ENCODE measurements at places on chromosomes 3 and 15.

GRCh38 chr15:63246691-63247469 lies 30.5 kb upstream of the APH1B start:
- peak; percentile 99 for DNase-seq

GRCh38 chr15:98113327-98113726 lies 152.8 kb downstream of the ARRDC4 start:
- no peak for DNase-seq

- no peak for DNase-seq
Observed at GRCh38 chr15:100125401-100126191, 216.2 kb downstream of the ADAMTS17 start.

DNA sequence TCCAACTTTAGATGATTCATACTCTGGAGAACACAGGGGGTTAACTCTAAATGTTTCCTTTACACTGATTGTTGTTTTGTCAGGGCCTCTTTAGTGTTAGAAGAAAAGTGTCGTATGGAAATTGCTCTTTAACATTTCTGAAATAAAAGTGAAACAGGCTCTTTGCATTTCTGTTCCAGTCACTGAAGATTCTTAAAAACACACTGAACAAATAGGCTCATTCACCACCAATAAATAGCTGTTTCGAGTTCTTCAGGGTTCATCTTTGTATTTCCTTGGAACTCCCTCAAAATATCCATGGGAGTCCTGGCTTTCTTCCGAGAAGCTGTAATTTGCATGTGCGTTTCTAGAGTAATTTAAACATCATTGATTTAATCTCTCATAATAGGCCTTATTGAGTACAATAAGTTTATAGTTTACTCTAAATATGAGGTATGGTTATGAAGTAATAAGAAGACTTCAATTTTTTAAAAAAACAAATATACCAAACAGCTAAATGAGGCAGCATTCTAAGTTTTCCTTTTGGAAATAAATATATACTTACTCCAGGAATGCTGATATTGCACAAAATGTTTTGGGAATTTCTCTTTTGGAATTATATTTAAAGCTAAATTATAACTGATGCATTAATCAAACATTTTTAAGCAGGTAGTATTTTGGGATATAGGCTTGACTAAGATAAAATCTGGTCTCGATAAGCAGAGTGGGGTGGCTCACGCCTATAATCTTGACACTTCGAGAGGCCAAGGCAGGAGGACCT lies 327.4 kb downstream of the EPHA3 start:
- DNase-seq, result no peak

DNA sequence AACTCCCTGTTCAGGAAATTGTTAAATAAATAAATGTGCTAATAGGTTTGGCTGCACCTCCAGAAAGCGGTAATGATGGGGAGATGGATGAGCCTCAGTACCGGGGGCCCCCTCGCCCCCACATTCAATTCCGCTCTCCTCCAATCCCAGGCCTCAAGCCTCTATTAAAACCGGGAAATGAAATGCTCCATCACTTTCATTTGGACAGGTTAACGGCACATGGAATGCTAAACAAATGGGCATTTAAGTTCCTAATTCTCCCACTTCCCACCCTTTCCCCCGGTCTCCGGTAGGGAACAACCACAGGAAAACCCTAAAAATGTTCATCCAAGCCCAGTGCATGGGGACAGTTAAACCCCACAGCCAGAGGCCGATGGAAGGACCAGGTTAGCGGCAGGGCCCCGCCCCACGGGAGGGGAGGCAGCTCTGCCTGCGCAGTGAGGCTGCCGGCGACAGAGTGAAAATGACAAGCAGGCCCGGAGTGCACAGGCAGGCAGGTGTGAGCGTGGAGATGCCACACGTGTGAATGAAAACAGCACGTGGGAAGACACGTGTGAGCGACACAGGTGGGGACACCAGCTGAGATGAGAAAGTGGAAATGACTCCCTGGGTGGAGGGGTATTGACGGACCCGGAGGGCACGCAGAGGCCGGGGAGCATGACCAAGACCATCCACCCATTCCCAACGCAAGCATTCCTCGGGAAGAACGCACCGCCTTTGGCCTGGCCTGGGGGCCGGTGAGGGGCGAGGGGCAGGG lies 28.1 kb downstream of the RNU5B-1 start:
- DNase-seq, result no peak

- DNase-seq, result no peak
Observed at GRCh38 chr3:57011022-57011421, 49.4 kb upstream of the SPATA12 start.

DNA sequence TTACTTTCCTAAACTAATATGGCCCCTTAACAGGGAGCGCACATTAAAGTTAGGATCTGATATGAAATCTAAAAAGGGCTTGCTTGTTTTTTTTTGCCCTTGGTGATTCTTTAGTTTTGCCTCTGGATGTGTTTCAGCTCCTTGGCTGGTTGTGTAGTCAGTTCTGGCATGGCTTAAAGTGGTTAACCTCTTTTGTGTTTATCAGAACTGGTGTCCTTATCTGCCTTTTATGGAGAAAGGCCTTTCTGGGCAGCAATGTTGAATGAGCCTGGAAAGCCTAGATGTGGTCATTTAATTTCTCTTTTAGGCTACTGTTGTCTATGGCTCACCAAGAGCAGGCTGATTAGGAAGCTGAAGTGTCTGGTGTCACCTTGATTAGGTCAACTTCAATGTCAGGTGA lies 254.5 kb upstream of the ROPN1 start:
- no peak for DNase-seq

- peak; percentile 29 for DNase-seq
Observed at GRCh38 chr3:141275973-141276372, 44.3 kb downstream of the PXYLP1 start.

GRCh38 chr3:119140466-119140865 lies 5.5 kb upstream of the TEX55 start:
- no peak for DNase-seq

GRCh38 chr3:45962033-45962432 lies 18.8 kb downstream of the CXCR6 start:
- no peak for DNase-seq

DNA sequence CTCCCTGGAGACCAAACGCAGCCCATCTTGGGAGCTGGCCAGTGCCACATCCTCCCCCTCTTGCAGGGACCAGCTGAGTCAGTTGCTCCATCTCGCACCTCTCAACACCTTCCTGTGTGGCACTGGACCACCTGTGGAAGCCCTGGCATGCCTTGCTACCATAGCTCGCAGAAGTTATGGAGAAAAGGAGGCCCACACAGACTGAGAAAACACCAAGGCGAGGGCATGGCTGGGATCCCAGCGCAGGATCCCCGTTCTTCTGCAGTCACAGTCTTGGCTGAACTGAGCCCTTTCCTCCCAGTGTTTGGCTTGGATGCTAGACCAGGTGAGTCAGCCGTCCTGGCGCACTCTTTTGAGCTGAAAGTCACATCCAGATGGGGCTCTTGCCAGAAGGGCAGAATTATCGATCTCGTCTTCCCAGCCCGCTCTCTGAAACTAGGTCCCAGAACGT lies 46.9 kb downstream of the CHRD start:
- DNase-seq, result no peak

DNA sequence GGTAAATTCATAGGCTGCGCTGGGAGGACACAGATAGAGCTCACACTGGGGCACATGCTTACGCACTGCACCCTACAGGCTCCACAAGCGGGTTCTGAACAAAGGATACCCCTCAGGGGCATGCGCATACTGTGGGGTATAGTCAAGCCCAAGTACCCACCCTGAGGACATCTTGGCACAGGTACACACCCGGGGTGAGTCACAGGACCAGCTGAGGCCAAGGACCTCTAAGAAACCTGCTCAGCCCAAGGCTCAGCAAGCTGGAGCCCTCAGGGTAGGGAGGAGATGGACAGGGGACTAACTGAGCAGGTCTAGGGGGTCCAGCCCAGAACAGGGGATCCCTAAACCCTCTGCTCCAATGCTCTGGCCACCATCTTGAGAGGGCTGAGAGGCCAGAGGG lies 3.3 kb downstream of the SHISA5 start:
- DNase-seq, result no peak

DNA sequence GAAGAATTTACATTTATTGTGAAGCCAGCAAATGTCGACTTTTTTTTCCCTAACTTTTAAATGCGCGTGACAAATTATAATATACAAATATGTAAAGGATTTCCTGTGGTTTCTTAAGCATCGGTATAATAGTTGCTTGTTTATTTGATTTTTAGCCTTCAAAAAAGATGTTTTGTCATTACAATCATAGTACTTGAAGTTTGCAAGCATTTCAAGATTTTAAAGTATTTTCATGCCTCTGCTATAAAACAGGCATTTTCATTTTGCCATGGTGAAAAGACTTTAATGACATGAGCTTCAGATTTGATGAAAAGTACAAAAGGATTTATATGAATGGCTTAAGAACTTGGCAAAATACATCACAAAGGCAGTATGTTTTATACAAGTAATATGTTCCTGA lies 9.4 kb upstream of the P2RY12 start:
- no peak for DNase-seq

DNA sequence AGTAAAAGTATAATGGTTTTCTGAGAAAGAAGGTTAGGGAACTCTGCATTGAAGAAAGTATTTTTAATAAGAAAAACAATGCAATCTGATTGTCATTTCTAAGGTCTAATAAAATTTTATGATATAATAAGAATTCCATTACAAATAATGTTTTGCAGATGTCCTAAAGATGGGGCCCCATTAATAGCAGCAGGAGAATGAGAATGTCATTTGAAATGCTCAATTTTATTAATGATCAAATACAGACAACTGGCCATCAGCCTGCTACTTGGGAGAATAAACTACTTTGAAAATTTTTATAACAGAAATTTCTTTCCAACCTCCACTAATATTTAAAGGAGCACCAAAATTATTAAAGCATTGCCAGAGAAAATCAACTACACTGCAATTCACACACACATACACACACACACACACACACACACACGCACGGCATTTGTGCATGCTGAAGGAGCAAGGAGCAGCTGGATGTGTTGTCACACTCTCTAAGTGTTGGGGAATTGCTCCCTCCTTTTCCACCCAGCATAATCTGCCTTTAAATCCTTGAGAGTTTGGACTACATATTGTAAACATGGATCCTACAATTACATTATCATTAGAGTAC lies 109.5 kb downstream of the THRB start:
- DNase-seq, result no peak

GRCh38 chr3:172918165-172918564 lies 167.6 kb downstream of the ECT2 start:
- DNase-seq, result no peak

GRCh38 chr3:86954226-86954625 lies 36.7 kb downstream of the VGLL3 start:
- DNase-seq, result no peak

DNA sequence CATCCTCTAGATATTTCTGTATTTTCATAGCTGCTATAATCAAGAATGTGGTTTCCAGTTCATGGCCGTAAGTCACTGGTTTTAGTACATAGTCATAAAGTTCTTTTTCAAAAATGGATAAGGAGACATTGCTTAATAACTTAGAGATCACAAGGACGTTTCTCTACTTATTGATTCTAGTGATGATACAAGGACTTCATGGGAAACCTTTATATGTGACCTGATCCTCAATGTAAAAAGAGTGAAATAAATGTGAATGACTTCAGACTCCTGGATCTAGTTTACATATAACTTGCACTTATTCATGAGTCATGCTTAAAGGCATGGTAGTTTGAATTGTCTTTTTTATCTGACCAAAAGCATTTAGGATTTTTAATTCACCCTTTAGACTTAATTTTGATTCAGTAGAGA lies 35.2 kb downstream of the TSC22D2 start:
- no peak for DNase-seq

- DNase-seq, result no peak
Observed at GRCh38 chr3:113829576-113830354, 8.8 kb upstream of the GRAMD1C start.

GRCh38 chr3:60594025-60594424 lies 657.2 kb downstream of the FHIT start:
- peak; percentile 25 for DNase-seq

- no peak for DNase-seq
Observed at GRCh38 chr3:53083521-53083920, 37.6 kb upstream of the SFMBT1 start.

GRCh38 chr3:12155828-12156227 lies 2.9 kb downstream of the TIMP4 start:
- DNase-seq, result no peak

DNA sequence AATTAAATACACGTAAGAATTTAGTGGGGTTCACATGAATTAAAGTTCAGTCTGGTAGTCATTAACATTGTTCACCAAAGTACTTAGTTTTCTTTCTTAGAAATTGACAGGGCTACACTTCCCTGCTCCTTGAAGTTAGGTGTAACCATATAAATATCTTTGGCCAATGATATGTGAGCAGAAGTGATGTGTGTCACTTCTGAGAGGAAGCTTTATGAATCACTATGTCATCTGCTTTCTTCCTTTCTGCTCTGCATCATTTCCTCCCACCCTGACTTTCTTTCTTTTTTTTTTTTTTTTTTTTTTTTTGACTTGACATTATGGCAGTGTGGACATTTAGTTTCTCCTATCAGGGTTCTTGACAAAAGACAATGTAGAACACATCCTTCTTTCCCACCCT lies 156.2 kb upstream of the COL8A1 start:
- DNase-seq, result peak; percentile 13

GRCh38 chr15:77516076-77516475 lies 95.4 kb downstream of the HMG20A start:
- DNase-seq, result no peak

DNA sequence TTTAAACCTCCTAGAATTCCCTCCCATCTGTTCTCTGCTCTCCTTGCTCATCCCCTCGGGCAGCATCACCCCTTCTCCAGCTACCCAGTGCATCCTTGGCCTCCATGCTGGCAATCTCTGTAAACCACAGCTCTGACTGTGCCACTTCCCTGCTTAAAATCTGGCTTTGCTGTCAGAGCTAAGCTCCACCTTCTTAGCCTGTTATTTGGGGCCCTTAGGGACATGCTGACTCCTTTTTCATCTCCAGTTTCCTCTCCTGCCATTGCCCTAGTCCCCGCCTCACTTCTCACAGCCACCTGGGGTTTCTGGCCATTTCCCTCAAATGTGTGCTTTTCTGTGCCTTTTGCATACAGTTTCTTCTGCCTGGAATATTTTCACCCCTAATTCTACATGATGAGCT lies 5.7 kb downstream of the SLC6A20 start:
- DNase-seq, result no peak

- no peak for DNase-seq
Observed at GRCh38 chr3:65851827-65852226, 186.9 kb downstream of the MAGI1 start.

DNA sequence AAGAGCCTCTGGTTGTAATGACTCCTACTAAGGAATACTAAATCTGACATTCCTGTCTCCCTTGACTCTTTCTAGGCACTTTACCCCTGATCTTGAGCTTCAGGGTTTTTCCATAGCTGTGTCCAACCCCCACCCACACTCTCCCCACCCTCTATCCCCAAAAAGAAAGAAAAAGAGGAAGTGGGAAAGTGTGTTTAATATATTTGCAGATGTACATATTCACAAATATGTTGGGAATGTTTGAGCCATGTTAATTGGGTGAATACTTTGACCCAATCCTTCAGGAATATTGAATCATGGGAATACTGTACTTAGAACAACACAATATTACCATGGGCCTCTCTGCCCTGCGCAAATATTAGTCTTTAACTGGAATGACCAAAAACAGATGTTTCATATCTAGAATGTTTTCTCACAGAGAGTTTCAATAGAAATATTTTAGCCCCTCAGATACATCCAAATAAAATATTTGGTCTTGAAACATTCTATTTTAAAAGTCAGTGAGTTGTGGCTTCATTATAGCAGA lies 19.8 kb upstream of the PFN2 start:
- no peak for DNase-seq
